ENCODE measurements at places on chromosomes 13 and 19. TPM values are rescaled to one million over a fixed set of nuclear protein-coding genes. Genes with fewer than 3 reads are reported as not detected.

GRCh38 chr13:112783978-112784371 is 94.1 kb downstream of the ATP11A start:
- H3K4me3 ChIP-seq: no peak overlapping the region
- no peaks in the 10 kb centered on the region for H3K27me3 ChIP-seq
- H3K36me3 ChIP-seq: no peaks in the 10 kb centered on the region
- H3K4me1 ChIP-seq: no peaks in the 10 kb centered on the region

GRCh38 chr19:50874211-50874610 is 972 bp downstream of the KLK2 start:
- H3K27ac ChIP-seq: no peak overlapping the region
- no peaks in the 10 kb centered on the region for H3K4me1 ChIP-seq
- peaks cover 7% of the 10 kb centered on the region for H3K27me3 ChIP-seq
- no peaks in the 10 kb centered on the region for H3K36me3 ChIP-seq

Gene PSG1
- 0.13 TPM for total RNA-seq

DNA sequence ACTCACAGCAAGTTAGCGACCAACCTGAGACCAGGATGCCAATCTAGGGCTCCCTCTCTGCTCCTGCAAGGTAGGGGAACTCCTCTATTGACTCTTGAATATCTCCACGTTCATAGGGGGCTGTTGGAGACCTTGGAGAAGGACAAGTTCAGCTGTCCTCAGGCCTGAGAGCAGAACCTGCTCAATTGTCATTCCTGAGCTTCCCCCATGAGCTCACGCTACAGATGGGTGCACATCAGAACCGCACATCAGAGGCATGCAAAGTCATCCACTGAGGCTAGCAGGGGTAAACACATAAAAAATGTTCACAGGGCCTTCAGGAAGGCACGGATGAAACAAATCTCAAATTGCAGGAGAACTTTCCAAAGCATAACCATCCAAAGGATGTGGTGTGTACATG is 168.8 kb upstream of the ZNF507 start:
- DNase-seq: no peak
- no peak overlapping the region for H3K27ac ChIP-seq
- no peaks in the 10 kb centered on the region for H3K4me1 ChIP-seq
- H3K4me3 ChIP-seq: no peak overlapping the region

Gene TMEM221
- total RNA-seq: not detected

DNA sequence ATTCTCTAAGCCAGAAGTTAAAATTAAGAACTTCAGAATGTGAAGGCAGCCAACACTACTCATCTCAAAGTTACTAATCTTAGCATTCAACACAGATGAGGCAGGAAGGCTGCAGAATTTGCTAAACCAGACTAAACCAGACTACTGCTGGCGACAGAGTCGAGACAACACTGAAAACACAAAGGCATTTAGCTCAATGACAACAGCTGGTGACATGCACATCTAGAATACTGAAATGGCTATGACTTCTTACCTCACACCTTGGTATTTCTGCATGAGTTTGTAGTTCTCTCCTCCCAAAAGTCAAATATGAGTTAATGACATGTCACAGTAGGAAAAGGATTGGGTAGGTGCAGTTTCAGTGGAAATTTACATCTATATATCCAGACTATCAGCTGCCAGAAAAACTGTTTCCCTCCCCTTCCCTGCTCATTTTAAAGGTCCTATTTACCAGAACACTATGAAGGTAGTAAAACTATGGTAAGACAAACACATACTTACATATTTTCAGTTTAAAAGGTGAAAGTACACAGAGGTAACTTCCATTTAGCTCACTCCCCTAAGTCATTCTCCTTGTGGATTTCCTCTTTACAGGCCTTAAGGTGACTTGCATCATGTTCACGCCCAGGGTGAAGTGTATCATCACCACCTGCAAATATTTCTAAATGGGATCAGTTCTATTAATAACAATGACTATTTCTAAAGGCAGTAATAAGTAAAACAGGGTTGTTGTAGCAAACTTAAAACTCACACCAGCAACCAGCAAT is 21.4 kb downstream of the FOXO1 start:
- no peaks in the 10 kb centered on the region for H3K27me3 ChIP-seq
- peak overlapping the region; percentile 43 for H3K4me3 ChIP-seq
- no peaks in the 10 kb centered on the region for H3K36me3 ChIP-seq
- peak; percentile 36 for DNase-seq
- peaks cover 30% of the 10 kb centered on the region for H3K4me1 ChIP-seq

Gene DLL3
- not detected for total RNA-seq

- H3K4me3 ChIP-seq: peak overlapping the region; percentile 97
- peaks cover 14% of the 10 kb centered on the region for H3K36me3 ChIP-seq
- peak; percentile 92 for DNase-seq
- no peaks in the 10 kb centered on the region for H3K27me3 ChIP-seq
Measured at GRCh38 chr19:48991873-48992580, 1.1 kb downstream of the GYS1 start.

DNA sequence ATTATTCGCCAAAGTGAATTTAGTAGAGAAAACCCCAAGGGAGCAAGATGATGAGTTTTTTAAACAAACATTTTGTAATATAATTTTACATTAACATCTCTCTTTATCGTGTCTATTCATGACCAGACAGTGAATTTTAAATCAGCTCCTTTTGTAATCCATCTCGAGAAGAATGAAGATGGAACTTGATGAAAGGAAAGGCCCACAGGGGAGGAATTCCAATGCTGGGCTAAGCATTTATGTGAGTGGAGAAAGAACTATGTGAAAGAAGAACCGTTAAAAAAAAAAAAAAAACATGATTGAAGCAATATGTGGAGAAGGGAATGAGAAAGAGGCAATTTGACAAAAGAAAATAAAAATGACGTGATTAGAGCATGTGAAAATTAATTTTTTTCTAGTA is 170.6 kb downstream of the KCTD12 start:
- H3K36me3 ChIP-seq: no peaks in the 10 kb centered on the region
- peak overlapping the region; percentile 16 for H3K27ac ChIP-seq
- H3K4me1 ChIP-seq: peaks cover 39% of the 10 kb centered on the region
- H3K4me3 ChIP-seq: no peak overlapping the region
- no peaks in the 10 kb centered on the region for H3K27me3 ChIP-seq
- DNase-seq: peak; percentile 40

DNA sequence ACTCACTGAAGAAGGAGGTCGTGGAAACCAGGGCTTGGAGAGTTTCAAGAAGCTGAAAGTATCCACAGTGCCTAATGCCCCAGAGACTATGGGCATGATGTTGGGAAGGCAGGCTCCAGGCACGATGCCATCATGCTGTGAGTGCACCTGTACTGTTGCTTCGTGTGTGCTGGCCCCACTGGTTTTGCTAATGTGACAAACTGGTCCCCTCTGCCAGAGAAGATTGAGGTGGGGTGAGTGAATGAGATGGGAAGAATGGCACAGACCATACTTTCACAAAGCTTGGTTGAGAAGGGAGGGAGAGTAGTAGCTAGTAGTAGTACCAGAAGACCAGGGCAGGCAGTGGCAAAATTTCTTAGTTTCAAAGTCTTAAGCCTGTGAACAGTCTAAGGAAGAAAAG is 19.0 kb upstream of the POP4 start:
- no peak for DNase-seq
- no peaks in the 10 kb centered on the region for H3K36me3 ChIP-seq
- 0 out of 2 replicates have a peak, but pooled peaks cover 4% of the 10 kb centered on the region for H3K4me1 ChIP-seq
- no peak overlapping the region for H3K27ac ChIP-seq
- H3K4me3 ChIP-seq: no peak overlapping the region

DNA sequence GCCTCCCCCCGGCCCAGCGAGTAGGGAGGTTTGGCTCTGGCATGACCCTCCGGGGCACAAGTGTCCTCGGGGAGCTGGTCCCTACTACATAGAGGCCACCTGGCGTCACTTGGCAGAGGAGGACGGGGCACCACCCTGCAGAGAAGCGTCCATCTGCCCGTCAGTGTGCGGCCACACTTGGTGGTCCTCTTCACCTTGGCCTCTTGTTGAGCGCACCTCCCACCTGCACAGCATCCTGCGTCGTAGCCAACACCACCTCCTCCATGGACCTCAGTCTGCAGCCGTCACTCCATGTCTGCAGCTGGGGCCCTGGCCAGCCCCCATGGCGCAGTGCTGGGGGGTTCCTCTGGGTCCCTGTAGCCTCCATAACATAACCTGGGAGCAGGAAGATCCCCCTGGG is 35.1 kb downstream of the MCF2L start:
- H3K4me1 ChIP-seq: no peaks in the 10 kb centered on the region
- H3K27me3 ChIP-seq: peaks cover 22% of the 10 kb centered on the region
- H3K36me3 ChIP-seq: no peaks in the 10 kb centered on the region

Gene ZNF577
- 6.7 TPM for total RNA-seq

DNA sequence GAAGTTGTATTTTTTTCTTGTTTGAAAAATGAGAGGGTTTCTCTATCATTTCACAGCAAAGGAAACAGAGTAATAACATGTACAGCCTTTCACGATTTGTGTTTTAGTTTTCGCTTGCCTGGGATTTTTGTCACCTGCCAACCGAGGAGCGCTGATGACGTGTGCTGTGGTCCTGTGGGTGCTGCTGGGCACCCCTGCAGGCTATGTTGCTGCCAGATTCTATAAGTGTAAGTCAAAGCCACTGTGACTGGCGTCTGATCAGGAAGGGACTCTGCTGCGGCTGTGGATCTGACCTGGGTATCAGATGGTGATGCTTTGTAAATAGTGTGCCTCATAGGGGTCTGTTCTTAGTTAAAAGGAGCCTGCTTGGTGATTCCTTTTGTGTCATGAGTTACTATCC is 45.6 kb downstream of the TM9SF2 start:
- no peak overlapping the region for H3K4me3 ChIP-seq
- H3K27me3 ChIP-seq: no peaks in the 10 kb centered on the region

Gene RNF113B
- total RNA-seq: not detected

DNA sequence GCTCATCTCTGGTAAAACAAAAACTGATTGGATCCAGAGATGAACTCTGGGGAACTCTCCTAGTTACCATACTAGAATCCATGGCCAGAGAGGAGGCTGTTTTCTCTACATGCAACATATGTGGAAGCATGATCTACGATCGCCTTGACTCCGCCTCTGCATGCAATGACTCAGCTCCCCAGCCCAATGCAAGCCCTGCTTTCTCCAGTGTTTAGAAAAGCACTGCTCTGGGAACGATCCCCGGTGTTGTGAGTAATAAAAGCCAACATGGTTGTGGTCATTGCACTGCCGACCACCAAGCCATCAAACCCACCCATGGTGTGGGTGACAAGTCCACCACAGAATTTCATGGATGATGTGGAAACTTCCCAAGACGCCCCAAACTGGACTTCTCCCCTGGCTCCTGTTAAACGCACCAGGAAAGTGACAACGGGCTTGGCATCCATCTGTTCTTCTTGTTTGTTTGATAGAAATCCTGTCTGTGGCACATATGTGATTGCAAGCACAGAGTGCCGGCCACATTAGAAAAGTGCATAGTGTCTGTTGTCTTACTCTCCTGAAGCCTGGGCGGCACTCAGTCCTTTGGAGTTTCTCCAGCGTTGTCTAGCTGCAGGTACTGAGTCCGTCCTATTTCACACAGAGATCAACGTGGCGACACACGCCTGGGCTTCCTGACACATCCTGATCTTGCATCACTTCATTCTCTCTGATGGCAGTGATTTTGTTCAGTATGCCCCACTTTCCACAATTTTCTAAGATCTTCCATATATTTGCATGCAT is 36.4 kb upstream of the VSTM2B start:
- DNase-seq: no peak
- peaks cover 5% of the 10 kb centered on the region for H3K27me3 ChIP-seq
- H3K4me1 ChIP-seq: no peaks in the 10 kb centered on the region
- H3K36me3 ChIP-seq: no peaks in the 10 kb centered on the region
- H3K27ac ChIP-seq: no peak overlapping the region
- no peak overlapping the region for H3K4me3 ChIP-seq

Gene SHISA7
- total RNA-seq: not detected

Gene POSTN
- 196 TPM for total RNA-seq

Gene ZSCAN4
- total RNA-seq: not detected

DNA sequence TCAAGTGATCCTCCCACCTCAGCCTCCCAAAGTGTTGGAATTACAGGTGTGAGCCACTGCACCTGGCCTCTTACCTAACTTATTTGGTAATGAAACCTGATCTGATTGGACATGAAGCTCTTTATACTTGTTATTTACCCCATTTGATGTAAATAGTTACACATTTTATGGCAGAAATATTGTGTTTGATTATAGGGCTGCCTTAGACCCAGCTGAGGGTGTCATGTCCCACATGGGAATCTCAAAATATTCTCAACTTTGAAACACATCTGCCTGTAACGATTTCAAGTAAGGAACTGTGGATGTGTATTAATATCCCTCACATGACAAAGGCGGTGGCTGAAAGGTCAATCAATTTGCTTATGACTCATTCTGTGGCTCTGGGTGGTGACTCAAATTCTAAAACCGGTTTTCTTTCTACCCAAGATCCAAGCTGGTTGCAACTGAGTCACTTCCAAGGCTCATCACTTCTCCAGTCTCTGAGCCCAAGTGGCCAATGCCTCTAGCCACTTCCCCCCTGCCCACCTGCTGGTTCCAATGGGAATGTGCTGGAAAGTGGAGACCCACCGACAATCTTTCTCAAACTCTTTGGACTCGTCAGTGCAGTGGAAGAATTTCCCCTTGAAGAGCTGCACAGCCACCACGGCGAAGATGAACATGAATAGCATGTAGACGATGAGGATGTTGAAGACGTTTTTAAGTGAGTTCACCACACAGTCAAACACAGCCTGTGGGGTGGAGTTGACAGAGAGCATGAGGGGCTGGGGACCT is 110.9 kb downstream of the IER2 start:
- H3K36me3 ChIP-seq: no peaks in the 10 kb centered on the region
- H3K4me3 ChIP-seq: no peak overlapping the region
- H3K4me1 ChIP-seq: peaks cover 18% of the 10 kb centered on the region
- peak overlapping the region; percentile 81 for H3K27ac ChIP-seq

GRCh38 chr19:31263328-31263727 is 85.9 kb downstream of the TSHZ3 start:
- DNase-seq: no peak
- no peaks in the 10 kb centered on the region for H3K27me3 ChIP-seq
- no peaks in the 10 kb centered on the region for H3K36me3 ChIP-seq
- H3K4me1 ChIP-seq: peaks cover 15% of the 10 kb centered on the region

- no peak overlapping the region for H3K4me3 ChIP-seq
- H3K4me1 ChIP-seq: no peaks in the 10 kb centered on the region
- H3K27ac ChIP-seq: no peak overlapping the region
- no peaks in the 10 kb centered on the region for H3K27me3 ChIP-seq
- no peaks in the 10 kb centered on the region for H3K36me3 ChIP-seq
Measured at GRCh38 chr13:54077569-54077968, 1049.0 kb downstream of the OLFM4 start.

GRCh38 chr13:99661791-99662190 is 160.5 kb downstream of the TM9SF2 start:
- no peak overlapping the region for H3K27ac ChIP-seq
- H3K36me3 ChIP-seq: no peaks in the 10 kb centered on the region
- H3K27me3 ChIP-seq: 0 out of 2 replicates have a peak, but pooled peaks cover 3% of the 10 kb centered on the region
- H3K4me1 ChIP-seq: no peaks in the 10 kb centered on the region

Gene CEACAM8
- not detected for total RNA-seq

- H3K36me3 ChIP-seq: no peaks in the 10 kb centered on the region
- DNase-seq: no peak
Measured at GRCh38 chr13:26713341-26713740, 47.2 kb downstream of the GPR12 start.

DNA sequence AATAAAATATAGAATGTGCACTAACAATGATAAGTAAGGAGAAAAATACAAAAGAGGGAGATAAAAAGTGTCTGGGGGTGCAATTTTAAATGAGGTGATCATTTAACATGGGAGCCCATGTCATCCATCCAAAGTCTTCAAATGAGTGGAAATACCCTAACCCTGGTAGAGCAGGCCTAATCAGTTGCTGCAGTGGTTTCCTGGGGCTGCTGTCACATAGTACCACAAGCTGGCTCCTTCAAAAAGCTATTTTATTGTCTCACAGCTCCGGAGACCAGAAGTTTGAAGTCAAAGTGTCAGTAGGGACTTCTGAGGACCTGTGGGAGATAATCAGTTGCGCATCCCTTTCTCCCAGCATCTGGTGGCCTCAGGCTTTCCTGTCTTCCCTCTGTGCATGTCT is 717.9 kb downstream of the DIAPH3 start:
- H3K36me3 ChIP-seq: no peaks in the 10 kb centered on the region
- no peak overlapping the region for H3K27ac ChIP-seq
- no peaks in the 10 kb centered on the region for H3K27me3 ChIP-seq
- H3K4me3 ChIP-seq: no peak overlapping the region
- no peak for DNase-seq

Measured in GM23248 (cell line).